ENCODE measurements at places on chromosomes 4 and X.

- no peak for DNase-seq
Observed at GRCh38 chrX:134752981-134753717, 94.9 kb upstream of the PLAC1 start.

DNA sequence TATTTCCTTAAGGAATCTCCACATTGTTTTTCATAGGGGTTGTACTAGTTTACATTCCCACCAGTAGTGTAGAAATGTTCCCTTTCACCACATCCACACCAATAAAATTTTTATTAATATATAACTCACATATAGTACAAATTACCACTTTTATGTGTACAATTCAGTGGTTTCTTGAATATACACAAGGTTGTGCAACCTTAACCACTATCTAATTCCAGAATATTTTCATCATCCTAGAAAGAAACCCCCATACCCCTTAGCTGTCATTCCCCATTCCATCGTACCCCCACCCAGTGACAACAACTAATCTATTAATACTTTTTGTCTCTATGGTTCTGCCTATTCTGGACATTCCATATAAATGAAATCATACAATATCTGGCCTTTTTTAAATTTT is 108.3 kb upstream of the USP9X start:
- DNase-seq: no peak

DNA sequence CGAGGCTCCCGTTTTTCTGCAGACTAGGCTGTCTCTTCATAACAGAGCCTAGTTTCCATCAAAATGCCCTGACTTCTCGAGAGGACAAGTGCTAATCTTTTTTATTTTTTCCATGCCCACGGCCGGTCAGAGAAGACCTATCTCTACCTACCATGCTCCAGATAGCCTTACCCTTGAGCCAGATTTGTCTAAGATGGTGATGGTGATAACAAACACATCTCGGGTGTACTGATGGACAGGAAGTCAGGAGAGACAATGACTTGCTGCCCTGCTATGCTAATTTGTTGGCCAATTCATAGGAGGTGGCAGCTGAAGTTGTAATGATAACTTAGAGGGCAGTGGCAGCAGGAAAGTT is 42.2 kb upstream of the NKRF start:
- no peak for DNase-seq

DNA sequence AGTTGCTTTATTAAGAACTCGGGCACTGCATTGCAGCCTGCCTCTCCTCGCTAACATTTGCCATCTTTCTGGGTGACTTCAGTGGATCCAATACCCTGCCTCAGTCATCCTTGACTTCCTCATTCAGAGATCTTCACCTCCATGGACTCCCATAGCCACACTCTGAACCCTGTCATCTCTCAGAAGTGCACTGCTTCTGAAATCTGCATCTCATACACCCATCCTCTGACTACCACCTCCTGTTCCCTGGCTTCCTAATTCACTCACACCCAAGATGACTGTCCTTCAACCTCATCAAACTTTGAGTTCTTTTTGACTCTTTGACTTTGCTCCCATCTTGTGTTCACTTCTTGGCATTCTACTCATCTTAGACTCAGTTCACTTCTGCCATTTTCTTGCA is 25.3 kb upstream of the CYBB start:
- DNase-seq: no peak
